ENCODE measurements at places on chromosomes 12 and 14.

DNA sequence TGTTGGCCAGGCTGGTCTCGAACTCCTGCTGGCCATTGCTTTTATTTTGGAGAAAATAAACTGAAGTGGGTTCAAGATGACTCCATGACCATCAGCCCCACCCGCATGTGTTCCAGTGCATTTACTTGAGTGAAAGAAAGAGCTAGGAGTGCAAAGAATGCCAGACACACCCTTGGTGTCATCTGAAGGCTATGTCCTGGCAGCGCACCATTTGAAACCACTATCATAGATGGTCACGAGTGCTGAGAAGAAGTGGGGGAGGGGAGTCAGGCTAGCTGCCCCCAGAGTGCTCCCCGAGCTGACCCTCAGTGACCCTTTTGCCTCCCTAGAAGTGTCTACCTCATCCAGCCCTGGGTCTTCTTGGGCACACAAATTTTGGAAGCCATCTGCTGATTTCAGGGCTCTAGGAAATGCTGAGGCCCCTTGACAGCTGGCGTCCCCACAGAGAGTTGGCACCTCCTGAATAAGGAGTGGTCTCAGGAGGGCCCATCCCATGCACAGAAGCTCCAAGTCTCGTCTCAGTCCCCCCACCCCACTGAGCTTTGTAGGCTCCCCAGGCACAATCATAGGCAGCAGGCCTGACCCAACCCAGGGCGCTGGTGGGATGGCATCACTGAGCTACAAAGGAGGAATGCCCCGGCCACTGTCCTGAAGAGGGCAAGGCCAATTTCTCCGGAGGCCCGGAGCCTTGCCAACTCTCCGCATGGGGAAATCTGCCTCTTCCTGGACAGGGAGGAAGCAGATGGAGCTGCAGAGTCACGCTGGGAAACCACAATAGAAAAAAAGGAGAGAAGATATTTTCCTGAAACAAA is 28.0 kb downstream of the PXN start:
- DNase-seq, result no peak

GRCh38 chr14:93183596-93184317 is 940 bp downstream of the MOAP1 start:
- DNase-seq, result no peak

DNA sequence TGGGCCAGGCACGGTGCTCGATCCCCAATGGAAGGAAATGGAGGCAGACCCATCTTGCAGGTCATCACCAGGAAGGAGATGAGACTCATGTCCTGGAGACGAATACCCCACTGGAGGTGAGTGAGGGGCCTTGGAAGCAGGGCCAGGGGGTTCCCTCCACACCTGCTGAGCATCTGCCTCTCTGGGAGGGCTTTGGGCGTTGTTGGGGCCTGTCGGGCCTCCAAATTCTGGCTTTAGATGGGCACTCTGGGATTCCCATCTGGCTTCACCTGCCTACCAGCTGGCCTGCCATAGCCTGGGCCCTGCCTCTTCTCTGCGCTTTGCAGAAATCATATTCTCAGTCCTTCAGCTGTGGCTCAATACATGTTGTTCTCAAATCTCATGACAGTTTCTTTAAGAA is 13.9 kb downstream of the RTL1 start:
- DNase-seq, result no peak

- DNase-seq, result peak; percentile 80
Observed at GRCh38 chr12:49331380-49332222, 5.4 kb downstream of the C1QL4 start.

DNA sequence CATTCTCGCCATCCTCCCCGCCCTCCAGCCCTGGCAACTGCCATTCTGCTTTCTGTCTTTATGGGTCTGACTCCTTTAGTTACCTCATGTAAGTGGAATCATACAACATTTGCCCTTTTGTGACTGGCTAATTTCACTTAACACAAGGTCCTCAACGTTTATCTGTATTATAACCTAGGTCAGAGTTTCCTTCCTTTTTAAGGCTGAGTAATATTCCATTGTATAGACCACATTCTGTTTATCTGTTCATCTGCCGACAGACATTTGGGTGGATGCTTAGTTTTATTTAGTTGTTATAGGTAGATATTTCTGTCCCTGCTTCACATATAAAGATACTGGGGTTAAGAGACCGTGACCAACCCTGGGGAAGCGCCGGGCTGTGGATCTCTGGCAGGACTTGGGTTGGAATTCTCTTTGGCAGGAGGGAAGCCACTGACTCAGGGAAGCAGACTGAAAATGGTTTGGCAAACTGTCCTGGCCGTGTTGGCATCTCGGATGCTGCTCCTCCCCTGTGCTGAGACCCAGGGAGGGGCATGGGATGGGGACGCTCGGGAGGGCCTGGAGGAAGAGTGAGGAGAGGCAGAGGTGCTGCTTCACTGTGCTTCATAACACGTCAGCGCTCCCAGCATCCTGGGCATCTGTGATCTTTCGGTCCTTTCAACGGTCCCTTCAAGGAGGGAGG is 38.9 kb downstream of the TEAD4 start:
- DNase-seq, result no peak

GRCh38 chr12:40446385-40446784 is 221.6 kb downstream of the LRRK2 start:
- no peak for DNase-seq

DNA sequence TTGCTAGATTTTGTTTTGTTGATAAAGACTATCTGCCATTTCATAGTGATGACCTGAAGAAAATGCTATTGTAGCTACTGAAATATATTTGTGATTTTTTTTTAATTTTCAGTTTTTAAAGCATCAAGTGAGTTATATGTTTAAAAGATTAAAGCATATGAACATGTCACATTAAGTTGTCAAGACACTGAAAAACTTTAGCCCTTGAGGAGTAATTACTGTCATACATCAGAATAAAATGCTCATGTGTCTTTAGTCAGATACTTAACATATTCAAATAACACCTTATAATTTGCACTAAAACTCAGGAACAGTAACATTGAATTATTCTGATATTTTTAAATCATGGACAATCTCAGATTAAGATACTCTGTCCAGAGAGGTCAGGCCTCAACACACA is 108.1 kb upstream of the ATXN7L3B start:
- no peak for DNase-seq

- DNase-seq, result no peak
Observed at GRCh38 chr12:86724716-86725115, 468.5 kb upstream of the MGAT4C start.

GRCh38 chr12:3933074-3933818 is 60.0 kb upstream of the PARP11 start:
- DNase-seq, result no peak

GRCh38 chr14:30193101-30193500 is 265.5 kb upstream of the PRKD1 start:
- no peak for DNase-seq

DNA sequence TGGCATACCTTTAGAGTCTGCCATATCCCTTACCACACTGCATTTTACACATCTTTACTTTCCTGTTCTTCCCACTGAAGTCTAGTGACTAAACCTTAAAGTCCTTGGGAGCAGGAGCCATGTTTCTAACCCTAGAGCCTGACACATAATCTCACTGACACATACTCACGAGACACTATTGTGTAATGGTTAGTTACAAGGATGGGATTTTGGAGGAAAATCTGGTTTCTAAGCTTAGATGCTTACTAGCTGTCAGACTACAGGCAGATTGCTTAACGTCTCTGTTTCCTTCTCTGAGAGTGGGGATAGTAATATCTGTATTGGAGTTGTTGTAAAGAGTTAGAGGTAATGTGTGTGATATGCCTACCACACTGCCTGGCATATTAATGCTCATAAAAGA is 6.2 kb upstream of the DYRK4 start:
- DNase-seq, result no peak

DNA sequence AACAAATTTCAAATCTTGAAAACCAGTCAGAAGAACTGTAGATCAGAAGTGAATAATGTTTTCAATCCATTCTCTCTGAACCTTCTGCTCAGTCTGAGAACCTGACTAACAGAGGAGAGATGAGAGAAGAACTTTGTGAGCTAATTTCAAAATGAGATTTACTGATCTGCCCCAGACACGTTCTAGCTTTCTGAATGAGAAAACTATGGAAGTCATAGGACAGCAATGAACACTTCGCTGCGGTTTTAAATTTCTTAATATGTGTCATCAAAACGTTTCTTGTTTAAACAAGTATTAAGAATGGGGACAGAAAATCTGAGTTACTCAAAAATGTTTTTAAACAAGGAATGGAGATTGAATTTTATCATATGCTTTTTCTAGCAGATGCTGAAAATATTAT is 66.6 kb upstream of the FAR2 start:
- no peak for DNase-seq

DNA sequence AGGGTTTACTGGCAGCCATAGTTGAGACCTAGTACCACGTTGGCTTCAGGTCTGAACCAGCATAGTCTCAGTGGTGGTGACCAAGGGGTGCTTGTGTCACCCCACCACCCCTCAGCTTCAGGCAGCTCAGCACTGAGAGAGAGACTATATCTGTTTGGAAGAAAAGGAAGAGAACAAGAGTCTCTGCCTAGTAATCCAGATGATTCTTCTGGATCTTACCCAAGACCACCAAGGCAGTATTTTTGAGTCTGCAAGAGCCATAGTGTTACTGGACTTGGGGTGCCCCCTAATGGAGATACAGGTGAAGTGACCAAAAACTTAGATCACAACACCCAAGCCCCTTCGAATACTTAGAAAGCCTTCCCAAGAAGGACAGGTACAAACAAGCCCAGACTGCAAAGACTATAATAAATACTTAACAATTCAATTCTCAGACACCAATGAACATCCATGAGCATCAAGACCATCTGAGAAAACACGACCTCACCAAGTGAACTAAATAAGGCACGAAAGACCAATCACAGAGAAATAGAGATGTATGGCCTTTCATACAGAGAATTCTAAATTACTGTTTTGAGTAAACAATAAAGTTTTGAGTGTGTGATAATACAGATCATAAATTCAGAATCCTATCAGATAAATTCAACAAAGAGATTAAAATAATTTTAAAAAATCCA is 107.0 kb downstream of the HELB start:
- peak; percentile 47 for DNase-seq

DNA sequence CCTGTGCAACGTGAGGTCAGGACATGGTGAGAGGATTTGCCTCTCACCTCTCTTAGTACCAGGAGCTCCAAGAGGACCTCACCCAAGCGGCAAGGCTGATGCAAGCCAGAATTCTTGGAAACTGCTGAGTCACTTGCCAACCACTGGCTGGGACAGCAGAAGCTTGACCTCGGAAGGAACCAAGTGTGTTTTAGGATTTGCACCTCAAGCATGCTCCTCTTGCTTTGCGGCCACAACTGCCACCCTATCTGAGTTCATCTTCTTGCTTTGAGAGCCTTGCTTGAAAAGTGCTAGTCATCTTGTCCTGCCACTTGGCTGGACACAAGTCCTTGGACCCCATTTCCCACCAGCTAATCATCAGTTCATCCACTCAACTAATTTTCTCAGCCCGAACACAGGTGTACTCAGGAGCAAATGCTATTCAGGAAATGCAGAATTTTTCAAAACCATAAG is 195.8 kb downstream of the SLC25A21 start:
- DNase-seq, result no peak

DNA sequence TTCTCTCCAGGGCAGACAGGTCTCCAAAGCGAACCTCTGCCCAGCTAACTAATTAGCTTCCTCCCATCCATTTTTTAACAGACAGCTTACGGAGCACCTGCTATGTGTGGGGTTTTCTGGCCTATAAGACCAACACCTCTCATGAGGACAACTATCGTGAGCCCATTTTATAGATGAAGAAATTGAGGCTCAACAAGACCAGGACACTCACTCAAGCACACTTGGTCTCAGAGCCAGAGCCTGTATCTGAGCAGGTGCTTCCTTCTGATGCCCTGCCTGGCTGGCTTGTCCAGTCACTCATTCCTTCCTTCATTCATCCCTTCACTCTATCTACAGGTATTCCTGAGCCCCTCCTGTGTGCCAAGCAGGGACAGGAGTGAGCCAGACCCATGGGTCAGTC is 6.1 kb downstream of the TRPV4 start:
- no peak for DNase-seq

DNA sequence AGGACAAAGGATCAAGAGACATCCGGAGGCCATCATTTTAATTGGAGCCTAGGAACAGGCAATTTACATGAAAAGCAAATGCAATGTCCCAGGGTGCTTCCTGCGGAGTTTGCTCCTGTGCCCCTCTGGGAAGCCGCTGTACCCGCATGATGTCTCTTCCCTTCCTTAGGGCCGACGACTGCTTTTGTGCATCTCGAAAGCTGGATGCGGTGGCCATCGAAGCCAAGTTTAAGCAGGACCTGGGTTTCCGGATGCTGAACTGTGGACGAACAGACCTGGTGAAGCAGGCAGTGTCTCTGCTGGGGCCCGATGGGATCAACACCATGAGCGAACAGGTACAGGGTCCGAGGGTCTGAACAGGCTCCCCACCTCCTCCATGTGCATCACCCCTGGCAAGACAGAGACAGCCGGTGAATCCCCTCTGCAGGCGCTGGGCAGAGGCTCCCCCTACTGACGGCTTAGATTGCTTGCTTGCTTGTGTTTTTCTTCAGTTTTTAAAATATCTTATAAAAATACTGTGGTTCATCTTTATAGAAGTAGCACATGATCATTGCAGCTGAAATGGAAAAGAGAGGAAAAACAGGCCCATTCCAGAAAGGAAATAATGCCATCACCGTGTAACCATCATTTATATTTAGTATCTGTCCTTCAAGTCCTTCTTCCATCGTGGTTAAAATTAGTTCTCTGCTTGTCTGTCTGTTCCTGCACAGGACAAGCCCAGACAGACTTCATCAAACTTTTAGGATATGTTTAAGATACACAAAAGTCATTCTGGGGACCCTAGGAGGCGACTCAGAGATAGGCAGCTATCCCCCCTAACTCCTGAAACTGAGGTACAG is 75.4 kb upstream of the PWP1 start:
- peak; percentile 21 for DNase-seq

DNA sequence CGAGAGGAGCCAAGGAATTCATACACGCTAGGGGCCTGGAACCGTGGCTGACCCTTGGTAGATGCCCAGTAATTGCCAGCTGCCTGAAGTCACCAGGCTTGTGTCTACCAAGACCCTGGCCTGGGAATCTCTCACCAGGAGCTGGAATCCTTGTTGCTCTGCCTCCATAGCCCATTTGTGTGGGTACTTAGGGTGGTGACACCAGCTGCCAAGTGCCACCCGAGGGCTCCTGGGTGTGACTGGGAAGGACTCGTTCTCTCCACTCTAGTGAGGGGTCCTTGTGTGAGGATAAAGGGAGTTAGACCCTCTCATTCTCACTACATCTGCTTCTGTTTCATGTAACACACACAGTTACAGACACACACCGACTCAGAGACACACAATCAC is 17.9 kb downstream of the SERPINA1 start:
- no peak for DNase-seq

DNA sequence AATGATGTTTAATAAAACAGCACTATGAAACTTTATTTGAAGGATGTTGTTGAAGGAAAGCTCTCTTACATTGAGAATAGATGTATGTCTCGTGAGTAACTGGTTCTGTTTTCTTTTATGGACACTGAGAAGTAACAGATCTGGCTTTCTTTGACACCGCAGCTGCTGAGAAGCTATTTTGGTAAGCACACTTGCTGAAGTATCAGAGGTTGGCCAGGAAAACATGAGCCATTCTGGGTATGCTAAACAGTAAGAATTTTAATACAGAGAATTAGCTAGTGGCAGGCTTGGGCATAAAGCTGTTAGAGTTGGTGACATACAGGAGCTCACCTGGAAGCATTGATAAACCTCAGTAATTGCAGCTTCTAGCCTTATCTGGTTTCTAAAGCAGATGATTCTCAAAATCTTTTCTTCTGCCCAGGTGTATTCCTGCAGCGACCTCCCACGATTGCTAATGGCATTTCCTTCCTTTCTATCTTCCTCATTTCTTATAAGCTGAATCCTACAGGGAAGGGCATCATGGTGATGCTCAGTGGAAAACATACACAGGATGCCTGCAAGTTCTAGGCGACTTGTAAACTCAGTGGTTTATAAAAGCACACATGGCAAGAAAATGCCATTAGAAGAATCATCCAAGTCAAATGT is 291.6 kb upstream of the SLC16A7 start:
- DNase-seq, result no peak

All from HAP-1 (cell line).